ENCODE measurements at places on chromosomes 3 and 15.

DNA sequence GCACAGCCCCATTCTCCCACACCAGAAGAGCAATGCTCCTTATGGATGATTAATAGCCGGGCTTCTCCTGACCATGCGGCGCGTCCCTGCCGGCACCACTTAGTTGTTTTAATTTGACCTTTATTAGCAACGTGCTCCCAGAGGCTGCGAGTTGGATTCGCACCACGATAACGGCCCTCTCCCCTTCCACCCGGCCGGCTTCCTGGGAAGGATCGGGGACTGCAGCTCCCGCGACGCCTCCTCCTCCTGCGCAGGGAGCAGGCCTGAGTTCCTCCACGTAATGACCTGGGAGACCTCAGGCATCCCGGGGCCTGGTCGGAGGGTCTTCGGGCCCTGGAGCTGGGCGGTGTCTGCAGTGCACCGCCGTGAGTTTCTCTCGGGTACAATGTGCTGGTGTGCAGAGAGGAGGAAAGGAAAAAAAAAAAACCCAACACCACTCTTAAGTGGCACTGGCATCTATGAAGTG lies 243.3 kb upstream of the TOPAZ1 start:
- no peak for DNase-seq

DNA sequence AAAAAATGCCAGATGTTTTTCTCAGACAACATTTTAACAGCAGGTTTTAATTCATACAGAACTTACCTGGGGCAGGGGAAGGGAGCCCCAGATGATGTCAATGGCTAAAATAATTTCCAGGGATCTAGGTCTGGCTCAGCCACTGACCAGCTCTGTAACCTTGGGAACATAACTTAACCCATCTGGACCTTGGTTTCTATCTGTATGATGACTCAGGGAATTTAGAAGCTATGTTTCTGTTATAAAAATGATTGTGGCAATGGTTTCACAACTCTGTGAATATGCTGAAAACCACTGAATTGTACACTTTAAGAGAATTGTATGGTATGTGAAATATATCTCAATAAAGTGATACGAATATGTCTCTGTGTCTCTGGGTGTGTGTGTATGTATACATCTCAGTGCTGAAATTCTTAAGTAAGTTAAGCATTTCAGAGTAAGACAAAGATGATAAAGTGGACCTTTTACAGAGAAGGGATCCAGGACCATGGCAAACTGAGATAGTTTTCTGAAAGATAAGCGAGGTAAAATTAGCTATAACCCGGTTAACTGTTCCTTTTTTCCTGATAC lies 2.9 kb downstream of the SH3GL3 start:
- no peak for DNase-seq

GRCh38 chr15:52730173-52730572 lies 51.0 kb upstream of the ATOSA start:
- no peak for DNase-seq

DNA sequence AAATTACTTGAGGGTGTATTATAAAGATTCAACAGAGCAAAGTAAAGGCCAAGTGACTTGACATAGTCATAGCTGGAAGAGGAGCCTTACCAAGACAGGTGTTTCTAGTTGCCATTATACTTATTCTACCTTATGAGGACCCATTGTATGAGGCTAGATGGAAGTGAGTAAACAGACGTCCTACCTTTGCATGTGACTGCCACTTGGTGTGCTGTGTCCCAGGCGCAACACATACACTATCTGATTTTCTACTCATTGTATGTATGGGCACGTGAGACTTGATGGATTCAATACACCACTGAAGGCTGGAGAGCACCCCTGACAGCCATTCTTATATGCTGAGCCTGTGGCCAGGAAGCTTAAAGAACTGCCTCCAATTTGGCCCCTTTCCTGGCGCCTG lies 40.5 kb downstream of the BOC start:
- no peak for DNase-seq

DNA sequence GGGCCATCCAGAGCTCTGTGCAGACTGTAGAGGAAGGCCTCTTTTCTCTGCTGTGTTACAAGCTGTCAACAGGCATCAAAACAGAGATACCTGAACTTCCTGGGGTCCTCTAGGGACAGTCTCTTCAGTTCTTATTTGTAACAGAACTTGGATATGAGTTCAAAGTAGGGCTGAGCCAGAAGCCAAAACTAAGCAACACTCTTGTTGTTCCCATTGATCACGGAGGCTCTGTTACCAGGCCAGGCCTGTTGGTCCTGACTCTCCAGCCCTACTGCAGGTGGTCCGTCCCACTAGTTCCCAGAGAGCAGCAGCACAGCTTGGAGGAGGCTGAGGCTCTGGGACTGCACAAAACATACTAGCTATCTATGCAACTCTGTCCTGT lies 13.1 kb upstream of the AHSG start:
- DNase-seq: no peak

DNA sequence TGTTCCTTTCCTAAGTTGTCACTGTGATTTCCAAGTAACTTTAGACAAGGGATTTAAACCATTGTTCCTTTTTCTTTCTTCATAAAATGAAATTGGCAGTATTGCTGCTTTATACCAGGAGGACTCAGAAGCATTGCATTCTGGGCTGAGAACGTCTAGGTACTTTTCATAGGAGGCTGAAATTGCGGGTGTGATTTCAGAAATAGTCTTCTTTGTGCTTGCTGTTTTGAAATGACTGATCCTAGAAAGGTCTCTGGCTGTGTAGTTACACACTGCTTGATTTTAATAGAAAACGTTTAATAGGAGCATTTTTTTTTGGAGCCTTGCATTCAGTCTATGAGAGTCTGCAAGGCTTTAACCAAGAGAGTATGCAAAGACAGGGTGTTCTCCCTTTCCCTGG lies 56.3 kb downstream of the PPM1L start:
- DNase-seq: no peak
